ENCODE measurements at places on chromosomes 12 and 14.

DNA sequence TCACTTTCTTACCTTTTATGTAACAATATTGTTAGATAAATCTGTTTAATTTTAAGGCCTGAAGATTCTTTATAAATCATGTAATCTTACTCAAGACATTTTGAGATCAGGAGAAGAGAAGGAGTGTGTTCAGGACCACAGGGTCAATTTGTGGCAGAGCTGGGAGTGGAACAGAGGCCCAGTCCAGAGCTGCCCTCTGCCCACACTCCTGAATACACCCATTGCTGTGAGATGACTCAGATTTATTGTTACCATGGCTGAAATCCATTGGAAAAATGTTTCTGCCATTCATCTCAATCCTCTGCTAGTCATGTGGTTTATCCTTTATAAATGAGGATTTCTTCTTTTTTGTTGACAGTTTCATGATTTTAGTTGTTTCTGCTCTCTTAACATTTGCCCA lies 100.5 kb upstream of the STXBP6 start:
- no peak for DNase-seq

DNA sequence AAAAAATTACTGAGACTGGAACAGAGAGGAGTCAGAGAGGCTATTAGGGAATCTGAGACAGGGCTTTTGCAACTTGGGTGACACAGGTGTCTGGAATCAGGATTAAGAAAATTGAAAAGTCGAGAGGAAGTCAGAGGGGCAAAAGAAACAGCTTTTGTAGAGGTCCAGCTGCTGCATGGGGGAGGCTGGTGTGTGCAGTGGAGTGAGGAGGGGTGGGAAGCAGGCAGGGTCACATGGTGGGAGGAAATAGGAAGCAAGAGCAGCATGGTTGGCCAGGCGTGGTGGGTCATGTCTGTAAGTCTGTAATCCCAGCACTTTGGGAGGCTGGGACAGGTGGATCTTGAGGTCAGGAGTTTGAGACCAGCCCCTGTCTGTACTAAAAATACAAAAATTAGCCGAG lies 69.7 kb upstream of the VRK1 start:
- DNase-seq: no peak

- no peak for DNase-seq
Observed at GRCh38 chr12:69991690-69992288, 166.8 kb downstream of the MYRFL start.

GRCh38 chr14:20976291-20976690 lies 13.5 kb upstream of the METTL17 start:
- DNase-seq: no peak

- DNase-seq: no peak
Observed at GRCh38 chr12:94109160-94109559, 39.2 kb upstream of the PLXNC1 start.

- no peak for DNase-seq
Observed at GRCh38 chr14:76546426-76547221, 170.7 kb downstream of the ESRRB start.

DNA sequence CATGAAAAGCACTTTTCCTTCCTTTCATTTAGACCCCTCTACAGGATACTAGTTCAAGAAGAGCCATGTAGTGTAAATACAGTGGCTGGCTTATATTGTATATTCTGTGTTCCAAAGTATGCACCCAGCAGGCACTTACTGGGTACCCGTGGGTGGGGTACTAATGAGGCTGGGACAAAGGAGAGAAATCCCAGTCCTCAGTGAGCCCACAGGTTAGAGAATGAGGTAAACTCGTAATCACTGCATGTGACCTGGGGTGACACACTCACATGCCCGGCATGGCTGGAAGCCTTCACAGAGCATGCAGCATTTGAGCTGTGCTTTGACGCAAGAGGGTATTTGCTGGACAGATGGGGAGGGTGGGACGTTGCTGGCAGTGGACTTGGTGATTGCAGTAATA lies 17.1 kb downstream of the SLC24A4 start:
- no peak for DNase-seq

GRCh38 chr14:52769887-52770286 lies 21.5 kb downstream of the GNPNAT1 start:
- DNase-seq: no peak

- DNase-seq: no peak
Observed at GRCh38 chr12:26918321-26919215, 19.2 kb downstream of the INTS13 start.

DNA sequence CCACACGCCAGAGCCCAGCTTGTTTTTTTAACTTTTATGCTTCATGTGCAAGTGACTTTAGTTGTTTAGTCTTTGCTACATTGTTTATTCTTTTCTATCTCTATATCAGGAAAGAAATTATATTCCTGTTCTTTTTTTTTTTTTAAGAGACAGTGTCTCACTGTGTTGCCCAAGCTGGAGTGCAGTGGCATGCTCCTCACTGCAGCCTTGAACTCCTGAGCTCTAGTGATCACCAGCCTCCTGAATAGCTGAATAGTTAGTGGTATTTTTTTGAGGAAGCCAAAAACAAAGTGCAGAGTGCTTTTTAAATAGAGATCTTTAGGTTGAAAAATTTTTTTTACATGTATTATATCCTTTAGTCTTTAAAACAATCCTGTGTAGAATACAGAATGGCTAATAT lies 58.2 kb downstream of the ETNK1 start:
- no peak for DNase-seq

DNA sequence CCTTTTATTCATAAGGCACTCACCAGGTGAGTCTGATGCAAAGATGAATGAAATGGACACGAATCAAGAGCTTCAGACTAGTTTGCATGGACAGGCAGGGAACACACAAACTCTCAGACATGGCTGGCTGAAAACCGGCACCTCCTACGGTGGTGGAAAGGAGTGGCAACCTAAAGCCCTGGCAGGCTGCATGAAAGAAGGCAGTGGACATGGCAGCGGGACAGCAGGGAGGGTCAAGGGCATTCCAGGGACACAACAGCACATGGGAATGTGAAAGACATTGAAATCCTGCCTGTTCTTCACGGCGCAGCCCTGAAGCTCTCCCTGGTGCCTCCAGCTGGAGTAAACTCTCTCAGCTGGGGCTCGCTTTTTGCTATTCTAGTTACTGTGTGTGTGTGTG lies 16.6 kb upstream of the LRTM2 start:
- DNase-seq: no peak

- no peak for DNase-seq
Observed at GRCh38 chr14:34615507-34615906, 14.4 kb downstream of the SNX6 start.

- DNase-seq: no peak
Observed at GRCh38 chr14:75267141-75267721, 11.4 kb upstream of the FOS start.

DNA sequence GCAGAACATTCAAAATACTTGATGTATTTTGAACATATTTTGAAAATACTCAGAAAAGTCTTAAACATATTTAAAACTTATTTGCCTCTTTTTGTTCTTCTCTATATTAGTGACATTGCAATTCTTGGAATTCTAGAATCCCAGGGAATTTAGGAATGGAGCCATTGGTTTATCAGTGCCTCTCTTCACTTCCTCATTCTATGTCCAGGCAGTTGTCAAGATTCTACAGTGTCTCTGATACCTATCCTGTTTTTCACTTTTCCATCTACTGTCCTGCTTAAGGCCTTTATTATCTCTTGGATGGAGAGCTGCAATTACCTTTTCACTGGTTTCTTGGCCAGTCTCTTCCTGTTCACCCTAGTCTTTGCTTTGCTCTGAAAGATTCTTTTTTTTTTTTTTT lies 144.6 kb downstream of the TTLL5 start:
- no peak for DNase-seq

- DNase-seq: no peak
Observed at GRCh38 chr14:103989964-103990363, 47.6 kb upstream of the RD3L start.

DNA sequence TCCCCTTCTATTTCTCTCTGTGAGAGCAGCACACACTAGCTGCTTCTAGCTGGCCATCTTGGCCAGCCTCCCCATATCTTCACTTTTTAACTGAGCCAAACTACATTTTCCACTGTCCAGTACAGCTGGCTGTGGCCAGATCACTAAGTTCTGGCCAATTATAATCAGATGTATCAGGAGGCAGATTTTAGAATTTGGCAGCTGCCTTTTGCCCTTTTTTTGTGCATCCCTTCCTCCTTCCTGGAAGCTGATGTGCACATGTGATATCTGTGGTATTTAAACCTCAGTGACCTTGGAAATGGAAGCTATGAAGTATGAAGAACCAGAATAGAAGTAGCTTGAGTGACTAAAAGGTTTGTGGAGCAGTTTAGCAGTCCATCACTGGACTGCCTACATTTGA lies 49.8 kb upstream of the ANO6 start:
- DNase-seq: no peak

DNA sequence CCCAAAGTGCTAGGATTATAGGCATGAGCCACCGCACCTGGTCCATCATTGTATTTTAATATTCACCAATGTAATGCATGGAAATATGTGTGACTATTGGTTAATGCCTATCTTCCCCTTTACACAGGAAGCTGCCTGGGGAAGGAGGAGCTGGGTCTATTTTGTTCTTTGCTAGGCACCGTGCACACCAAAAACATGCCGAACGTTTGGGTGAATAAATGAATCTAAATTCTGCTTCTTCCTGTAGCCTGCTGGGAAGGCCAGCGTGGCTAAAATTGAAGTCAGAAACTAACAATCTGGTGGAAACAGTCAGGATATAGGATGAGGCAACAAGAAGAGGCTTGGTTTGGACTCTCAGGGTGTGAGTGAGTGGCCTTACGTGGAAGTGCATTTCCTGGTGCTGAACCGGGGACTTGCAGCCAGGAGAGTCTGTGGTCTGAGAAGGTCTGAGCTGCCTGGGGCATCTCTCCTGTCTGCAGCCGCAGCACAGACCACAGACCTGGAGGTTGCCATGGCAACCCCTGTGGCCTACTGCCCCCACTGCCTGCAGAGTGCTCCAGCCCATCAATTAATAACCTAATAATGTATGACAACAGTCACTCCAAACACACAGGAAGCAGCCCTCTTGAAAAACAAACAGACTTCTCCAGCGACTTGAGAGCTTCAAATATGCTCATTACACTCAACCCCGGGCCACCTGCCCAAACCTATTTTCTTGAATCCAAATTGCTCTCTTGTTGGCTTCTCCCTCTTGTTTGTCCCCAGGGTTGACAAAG lies 5.5 kb upstream of the GPR68 start:
- DNase-seq: no peak

- no peak for DNase-seq
Observed at GRCh38 chr12:68601767-68602166, 8.9 kb upstream of the RAP1B start.

GRCh38 chr14:74348735-74349463 lies 628 bp downstream of the VRTN start:
- DNase-seq: no peak

GRCh38 chr12:75503459-75503858 lies 8.0 kb downstream of the KRR1 start:
- DNase-seq: no peak

DNA sequence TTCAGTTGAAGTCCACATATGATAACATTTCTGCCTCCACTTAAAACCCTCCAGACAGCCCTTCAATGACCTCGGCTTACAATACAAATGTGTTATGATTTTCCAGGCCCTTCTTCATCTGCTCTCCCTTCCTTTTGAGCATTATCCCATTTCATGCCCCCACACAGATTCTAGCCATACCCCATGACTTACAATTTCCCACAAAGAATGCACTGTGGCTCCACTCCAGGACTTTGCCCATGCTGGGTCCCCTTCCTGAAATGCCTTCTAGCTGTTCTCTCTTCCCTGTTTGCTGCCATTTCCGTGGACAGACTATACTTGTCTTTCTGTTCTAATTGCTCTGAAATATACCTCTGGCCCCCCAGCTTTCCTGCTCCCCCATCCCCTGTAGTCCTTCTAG lies 963.2 kb downstream of the DIO2 start:
- DNase-seq: no peak

DNA sequence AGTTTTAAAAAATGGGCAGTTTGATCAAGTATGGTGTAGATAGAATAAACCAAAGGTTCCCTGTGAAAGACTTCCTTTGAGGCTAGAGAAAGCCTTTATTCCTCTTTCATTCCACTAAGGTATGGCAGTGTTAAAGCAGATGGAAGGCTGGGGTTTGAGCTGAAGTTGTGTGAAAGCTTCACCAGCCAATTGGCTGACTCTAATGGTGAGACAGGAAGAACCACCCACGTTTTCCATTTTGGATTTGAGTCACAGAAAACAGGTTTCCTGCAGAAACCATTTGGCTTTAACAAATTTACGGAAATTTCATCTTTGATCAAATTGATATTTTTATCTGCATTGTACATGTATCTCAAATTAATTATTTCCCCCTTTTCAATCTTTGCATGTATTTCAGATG lies 455.0 kb downstream of the PCNX1 start:
- DNase-seq: no peak

DNA sequence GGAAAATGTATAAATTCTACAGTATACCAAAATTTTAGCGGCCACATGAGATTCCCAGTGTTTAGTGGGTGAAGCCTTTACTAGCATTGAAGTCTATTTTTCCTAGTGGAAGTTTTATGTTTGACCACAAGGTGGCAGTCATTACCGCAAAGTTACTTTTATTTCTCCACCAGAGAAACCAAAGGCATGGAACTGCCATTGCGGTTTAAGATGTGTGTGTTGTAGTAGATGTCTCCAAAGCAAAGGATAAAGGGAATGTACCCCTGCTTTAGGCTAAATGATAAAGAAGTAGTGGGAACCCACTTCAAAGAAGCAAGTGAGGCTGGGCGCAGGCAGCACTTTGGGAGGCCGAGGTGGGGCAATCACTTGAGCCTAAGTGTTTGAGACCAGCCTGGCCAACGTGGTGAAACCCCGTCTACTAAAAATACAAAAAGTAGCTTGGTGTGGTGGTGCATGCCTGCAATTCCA lies 140.5 kb downstream of the PRKCH start:
- no peak for DNase-seq

- DNase-seq: no peak
Observed at GRCh38 chr12:67592228-67593011, 56.1 kb upstream of the DYRK2 start.

- DNase-seq: no peak
Observed at GRCh38 chr12:53594897-53595615, 31.1 kb downstream of the ATF7 start.

- no peak for DNase-seq
Observed at GRCh38 chr12:19074700-19075099, 54.8 kb upstream of the PLEKHA5 start.

DNA sequence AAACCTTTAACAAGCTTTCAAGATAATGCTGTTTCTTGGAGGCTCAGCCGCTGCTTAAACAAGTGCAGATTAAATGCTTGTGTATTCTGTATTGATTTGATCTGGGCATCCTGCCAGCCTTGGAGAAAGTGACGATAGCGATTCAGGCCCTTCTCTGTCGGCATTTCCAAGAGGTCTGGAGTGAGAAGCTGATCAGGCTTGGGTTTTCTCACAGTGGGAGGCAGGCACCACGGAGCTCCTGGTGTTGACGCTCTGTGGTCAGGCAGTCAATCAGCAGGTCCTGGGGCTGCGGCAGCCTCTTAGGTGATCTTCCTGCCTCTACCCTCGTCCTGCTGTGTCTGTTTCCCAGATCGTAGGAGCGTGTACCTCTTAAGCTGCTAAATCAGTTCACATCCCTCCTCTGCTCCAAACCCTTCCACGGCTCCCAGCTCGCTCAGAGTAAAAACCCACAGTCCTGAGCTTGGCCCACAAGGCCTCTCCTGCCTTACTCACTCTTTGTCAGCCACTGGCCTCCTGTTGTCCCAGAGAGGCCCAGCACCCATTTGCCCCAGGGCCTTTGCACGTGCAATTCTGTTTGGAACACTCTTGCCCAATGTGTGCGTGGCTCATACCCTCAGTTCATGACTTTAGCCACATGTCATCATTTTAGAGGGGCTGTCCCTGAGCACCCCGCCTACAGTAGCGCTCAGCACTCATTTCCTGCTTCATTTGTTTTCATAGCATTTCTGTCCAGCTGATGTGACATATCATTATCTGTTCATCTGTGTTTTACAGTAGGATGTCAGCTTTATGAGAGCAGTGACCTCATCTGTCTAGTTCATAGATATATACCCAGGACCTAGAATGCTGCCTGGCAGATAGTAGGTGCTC lies 155.4 kb downstream of the AACS start:
- no peak for DNase-seq
